ENCODE measurements at places on chromosomes 12 and 14. TPM values are rescaled to one million over a fixed set of nuclear protein-coding genes. Genes with fewer than 3 reads are reported as not detected.

Gene DIO2
- total RNA-seq, result 0.38 TPM

Gene IQSEC3
- 1.4 TPM for total RNA-seq

Gene LMO3
- 3.7 TPM for total RNA-seq

GRCh38 chr12:19498099-19498498 lies 58.8 kb downstream of the AEBP2 start:
- H3K4me3 ChIP-seq, result no peak overlapping the region
- H3K36me3 ChIP-seq, result peaks cover 2% of the 10 kb centered on the region
- no peaks in the 10 kb centered on the region for H3K27me3 ChIP-seq
- no peak for DNase-seq
- H3K27ac ChIP-seq, result no peak overlapping the region

DNA sequence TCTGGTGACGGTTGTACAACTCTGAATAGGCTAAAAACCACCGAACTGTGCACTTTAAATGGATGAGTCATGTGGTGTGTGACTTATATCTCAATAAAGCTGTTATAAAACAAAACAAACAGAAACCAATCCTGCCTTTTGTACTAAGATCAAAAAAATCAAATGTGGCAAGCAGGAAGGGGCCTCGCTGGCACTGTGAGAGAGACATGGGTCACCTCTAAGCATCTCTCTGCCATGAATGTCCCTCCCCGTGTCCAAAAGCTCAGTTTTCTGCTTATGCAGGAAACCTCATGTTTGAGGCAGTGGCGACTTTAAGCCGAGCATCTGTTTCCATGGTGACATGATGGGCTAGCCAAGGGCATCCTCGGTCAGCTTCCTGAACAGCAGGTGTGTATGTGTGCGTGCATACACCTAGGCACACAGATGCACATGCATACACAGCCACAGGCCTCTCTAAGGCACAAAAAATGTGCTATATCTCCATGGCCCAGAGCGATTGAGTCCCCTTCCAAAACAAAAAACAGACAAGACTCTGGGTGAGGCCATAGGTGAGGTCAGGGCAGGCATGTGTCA lies 44.4 kb downstream of the ARL6IP4 start:
- no peaks in the 10 kb centered on the region for H3K36me3 ChIP-seq
- no peak overlapping the region for H3K27ac ChIP-seq
- no peak overlapping the region for H3K4me3 ChIP-seq
- DNase-seq, result no peak
- H3K27me3 ChIP-seq, result no peaks in the 10 kb centered on the region

Gene RD3L
- not detected for total RNA-seq

DNA sequence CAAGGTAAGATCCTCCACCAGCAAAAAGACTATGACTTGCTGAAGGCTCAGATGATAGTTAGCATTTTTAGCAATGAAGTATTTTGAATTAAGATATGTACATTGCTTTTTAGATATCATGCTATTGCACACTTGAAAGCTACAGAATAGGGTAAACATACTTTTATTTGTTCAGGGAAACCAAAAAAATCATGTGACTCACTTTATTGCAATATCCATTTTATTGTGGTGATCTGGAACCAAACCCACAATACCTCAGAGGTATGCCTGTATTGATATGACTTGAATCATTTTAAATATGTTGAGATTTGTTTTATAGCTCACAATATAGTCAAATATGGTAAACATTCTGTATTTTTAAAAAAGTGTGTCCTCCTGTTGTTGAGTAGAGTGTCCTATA lies 96.1 kb downstream of the DIO3 start:
- no peaks in the 10 kb centered on the region for H3K27me3 ChIP-seq
- no peak overlapping the region for H3K27ac ChIP-seq
- H3K4me3 ChIP-seq, result no peak overlapping the region
- H3K4me1 ChIP-seq, result no peaks in the 10 kb centered on the region
- no peaks in the 10 kb centered on the region for H3K36me3 ChIP-seq

DNA sequence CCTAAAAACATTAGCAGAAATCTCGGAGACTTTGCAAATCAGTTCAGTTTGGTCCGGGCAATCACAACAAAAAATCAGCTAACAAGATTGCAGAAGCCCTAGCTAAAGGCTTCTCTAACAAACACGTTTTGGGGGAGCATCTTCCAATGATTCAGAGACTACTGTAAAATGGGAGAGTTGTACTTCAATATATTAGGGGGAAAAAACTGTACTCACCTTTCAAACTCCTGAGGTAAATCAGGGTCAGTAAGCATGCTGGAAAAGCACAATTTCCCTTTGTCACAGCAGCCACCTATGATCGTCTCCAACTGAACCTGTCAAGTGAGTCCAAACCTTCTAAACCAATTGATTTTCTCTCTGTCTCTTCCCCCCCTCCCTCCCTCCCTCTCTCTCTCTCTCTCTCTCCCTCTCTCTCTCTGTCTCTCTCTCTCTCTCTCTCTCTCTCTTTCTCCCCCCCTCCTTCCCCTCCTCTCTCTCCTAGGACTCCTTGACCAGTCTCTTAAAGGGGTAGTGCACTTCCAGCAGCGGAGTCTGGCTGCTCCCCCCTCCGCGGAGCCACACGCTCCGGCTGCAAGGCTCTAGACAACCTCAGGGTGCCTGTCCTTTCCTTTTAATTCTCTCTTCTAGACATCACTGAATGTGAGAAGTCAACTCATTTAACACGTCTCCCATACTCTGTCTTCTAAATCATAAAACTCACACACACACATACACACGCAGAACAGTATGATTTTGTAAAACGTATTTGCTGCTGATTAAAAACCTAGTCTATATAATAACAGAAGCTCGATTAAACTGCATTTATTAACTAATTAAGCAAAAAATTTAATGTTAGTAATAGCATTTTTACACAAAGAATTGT lies at the start of gene SOX5:
Gene SOX5, minus strand, starts transcription at position 323 of the 862 bp plus-strand sequence. Its CDS starts 69 bp downstream, at position 254.
- no peaks in the 10 kb centered on the region for H3K27me3 ChIP-seq
- peak within 1 kb of the TSS; percentile 54 for H3K4me3 ChIP-seq
- no peaks in the 10 kb centered on the region for H3K36me3 ChIP-seq
- H3K27ac ChIP-seq, result no peak within 1 kb of the TSS
- no peaks in the 10 kb centered on the region for H3K4me1 ChIP-seq
- DNase-seq, result peak; percentile 84

Gene SRRM4
- total RNA-seq, result 0.06 TPM

Gene SLC6A13
- total RNA-seq, result 22.8 TPM

GRCh38 chr12:109835827-109836226 lies 2.6 kb upstream of the TRPV4 start:
- H3K36me3 ChIP-seq, result no peaks in the 10 kb centered on the region
- DNase-seq, result no peak
- H3K4me3 ChIP-seq, result no peak overlapping the region
- H3K4me1 ChIP-seq, result peaks cover 7% of the 10 kb centered on the region

- H3K27me3 ChIP-seq, result no peaks in the 10 kb centered on the region
- H3K36me3 ChIP-seq, result no peaks in the 10 kb centered on the region
- no peak overlapping the region for H3K27ac ChIP-seq
- H3K4me3 ChIP-seq, result no peak overlapping the region
These were observed 353.9 kb upstream of the TBX3 start for GRCh38 chr12:115037830-115038229.

- DNase-seq, result no peak
- no peak overlapping the region for H3K27ac ChIP-seq
- H3K4me3 ChIP-seq, result no peak overlapping the region
These were observed 249.9 kb downstream of the CCDC91 start for GRCh38 chr12:28440081-28440608.

DNA sequence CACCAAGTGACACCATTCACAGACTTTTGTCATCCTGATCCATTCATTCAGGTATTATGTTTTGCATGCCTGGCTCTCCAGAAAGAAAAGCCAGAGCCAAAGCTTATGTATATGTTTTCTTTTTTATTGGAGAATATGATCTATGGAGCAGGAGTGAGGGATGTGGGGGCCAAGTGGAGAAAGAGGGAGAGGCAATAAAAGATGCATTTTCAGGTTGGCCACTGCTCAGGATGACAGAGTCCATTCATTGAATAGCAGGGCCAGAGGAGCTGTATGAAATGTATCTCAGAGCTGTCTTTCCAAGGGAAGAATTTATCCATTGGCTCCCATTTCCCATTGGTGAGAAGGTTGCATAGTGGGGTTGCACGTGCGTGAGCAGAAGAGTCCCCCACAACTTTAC lies 416.1 kb downstream of the ATP23 start:
- no peak overlapping the region for H3K4me3 ChIP-seq
- no peak overlapping the region for H3K27ac ChIP-seq
- H3K27me3 ChIP-seq, result no peaks in the 10 kb centered on the region
- no peaks in the 10 kb centered on the region for H3K36me3 ChIP-seq
- DNase-seq, result no peak

DNA sequence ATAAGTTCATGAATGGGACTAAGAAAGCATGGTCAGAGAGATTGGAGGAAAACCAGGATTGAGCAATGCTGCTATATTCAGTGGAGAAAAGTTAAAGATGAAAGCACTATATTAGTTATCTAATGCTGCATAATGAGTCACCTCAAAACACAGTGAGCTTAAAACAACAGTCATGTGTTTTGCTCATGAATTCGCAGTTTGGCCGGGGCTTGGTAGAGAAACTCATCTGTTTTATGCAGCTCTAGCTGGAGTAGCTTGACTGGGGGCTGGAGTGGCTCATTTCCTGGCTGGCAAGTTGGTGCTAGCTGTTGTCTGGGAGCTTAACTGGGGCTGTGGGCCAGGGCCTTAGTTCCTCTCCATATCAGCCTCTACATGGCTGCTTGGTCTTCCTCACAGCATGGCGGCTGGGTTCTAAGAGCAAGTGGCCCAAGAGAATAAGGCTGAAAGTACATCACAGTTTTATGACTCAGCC lies 90.1 kb downstream of the ADCK1 start:
- H3K27ac ChIP-seq, result no peak overlapping the region
- no peak for DNase-seq
- H3K36me3 ChIP-seq, result peaks cover 9% of the 10 kb centered on the region
- no peak overlapping the region for H3K4me3 ChIP-seq

Measured in kidney (tissue), 22 donors.